Right forelimb (tissue), 1 donor: ENCODE measurements at places on chromosomes 11 and 22.

- no peak for DNase-seq
These were observed 3.8 kb upstream of the CCDC86 start for GRCh38 chr11:60838132-60838531.

- DNase-seq: no peak
These were observed 521 bp upstream of the PTS start for GRCh38 chr11:112225753-112226061.

DNA sequence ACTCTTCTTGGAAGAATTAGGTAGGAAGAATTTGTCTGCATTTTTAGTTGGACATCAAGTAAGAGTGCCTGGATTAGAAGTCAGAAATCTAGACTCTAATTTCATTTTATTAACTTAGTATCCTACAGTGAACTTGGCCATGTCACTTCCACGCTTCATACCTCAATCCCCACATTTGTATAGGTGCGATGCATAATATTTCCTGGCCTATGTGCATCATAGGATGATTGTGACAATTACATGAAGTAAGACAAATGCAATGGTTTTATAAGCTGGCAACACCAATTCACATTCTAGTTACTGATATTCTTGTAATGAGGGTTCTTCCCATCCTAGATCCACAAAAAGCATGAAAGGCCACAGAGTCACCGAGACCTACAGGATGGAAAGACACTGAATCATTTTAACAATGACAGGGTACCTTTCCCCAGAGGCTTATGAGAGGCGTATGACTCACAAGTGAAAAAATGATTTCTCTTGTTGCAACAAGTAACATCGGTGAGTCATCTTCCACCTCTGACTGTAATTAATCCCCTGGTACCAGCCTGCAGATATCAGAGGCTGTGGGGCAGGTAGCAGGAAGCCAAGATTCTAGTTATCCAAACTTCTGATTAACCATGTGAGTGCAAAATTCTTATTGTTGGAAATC is 56.0 kb upstream of the OR5AK2 start:
- no peak for DNase-seq

DNA sequence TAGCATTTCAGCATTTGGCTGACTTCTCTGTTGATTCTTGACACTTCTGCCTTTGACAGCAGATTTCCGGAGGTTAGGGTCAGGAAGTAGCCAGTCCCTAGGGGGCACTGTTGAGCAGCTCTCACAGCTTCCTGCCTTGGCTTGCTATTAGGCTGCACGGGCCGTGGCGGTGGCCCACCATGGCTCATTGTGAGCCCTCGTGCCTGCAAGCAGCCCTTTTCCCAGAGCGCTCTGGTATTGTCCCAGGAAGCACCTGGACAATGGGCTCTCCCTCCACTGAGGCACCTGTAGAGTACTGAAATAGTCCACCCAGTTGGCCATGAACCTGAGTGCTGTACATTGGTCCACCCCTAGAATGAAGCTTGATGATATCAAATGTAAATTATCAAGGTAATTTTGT is 100.2 kb upstream of the GAL start:
- no peak for DNase-seq

GRCh38 chr11:80188076-80188627 is 747.3 kb upstream of the TENM4 start:
- DNase-seq: no peak

DNA sequence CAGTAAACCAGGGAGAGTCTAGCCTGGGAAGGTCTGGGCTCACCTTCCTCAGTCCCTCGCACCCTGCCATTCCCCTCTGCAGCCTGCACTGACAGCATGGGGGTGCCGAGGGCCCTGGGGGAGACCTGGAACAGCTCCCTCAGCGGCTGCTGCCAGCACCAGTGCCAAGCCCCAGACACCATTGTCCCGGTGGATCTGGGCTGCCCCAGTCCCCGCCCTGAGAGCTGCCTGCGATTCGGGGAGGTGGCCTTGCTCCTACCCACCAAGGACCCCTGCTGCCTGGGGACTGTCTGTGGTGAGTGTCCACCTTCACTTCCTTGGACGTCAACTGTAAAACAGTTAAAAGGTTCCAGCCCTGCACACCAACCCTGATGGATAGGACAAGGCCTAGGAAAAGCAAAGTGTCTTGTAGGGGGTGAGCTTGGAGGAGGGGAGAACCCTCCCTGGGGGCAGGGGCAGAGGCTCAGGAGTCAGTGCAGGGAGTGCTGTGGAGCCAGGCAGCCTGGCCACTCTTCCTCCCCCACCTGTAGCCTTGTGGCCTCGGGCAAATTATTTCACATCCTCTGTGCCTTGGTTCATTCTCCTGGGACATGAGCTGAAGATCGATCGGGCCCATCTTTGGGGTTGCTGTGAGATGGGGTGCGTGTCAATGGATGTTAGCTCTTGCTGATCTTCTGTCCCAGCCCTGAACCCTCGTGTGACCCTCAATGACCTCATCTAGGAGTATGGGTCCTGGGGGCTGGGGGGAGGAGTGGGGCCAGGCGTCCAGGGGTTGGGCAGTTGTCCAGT is 85.2 kb upstream of the MYOD1 start:
- DNase-seq: no peak

GRCh38 chr11:74697722-74698121 is 33.5 kb downstream of the CHRDL2 start:
- no peak for DNase-seq

GRCh38 chr11:94803491-94803890 is 35.3 kb downstream of the AMOTL1 start:
- no peak for DNase-seq

- no peak for DNase-seq
These were observed 650 bp upstream of the CHID1 start for GRCh38 chr11:911031-911889.

DNA sequence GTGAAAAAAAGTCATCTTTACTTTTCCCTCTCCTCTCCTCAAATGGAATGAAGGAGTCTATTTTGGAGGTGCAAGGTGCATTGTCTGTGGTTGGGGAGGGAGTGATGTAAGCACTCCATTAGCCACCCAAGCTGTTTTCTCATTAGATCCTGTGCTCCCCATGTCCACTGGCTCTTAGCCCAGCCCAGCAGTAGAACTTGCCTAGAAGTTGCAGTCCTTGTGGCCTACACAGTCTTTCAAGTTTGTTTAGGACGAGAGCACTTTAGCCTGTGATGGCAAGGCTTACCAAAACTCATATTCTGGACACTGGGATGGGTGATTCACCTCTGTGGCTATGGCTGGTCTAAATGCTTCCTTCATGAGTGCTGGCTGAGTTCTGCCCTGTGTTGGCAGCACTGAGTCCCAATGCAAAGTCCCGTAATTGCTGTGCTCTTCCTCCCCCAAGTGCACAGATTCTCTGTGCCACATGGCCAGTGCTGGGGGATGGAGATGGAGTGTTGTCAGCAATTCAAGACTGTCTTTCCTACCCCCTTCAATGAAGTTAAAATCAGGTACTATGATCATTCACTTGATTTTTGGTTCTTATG is 15.8 kb downstream of the SLC22A25 start:
- DNase-seq: no peak

GRCh38 chr11:4105916-4106315 is 11.3 kb downstream of the RRM1 start:
- no peak for DNase-seq
